ENCODE measurements at places on chromosomes 4 and X. TPM values are rescaled to one million over a fixed set of nuclear protein-coding genes. Genes with fewer than 3 reads are reported as not detected.

DNA sequence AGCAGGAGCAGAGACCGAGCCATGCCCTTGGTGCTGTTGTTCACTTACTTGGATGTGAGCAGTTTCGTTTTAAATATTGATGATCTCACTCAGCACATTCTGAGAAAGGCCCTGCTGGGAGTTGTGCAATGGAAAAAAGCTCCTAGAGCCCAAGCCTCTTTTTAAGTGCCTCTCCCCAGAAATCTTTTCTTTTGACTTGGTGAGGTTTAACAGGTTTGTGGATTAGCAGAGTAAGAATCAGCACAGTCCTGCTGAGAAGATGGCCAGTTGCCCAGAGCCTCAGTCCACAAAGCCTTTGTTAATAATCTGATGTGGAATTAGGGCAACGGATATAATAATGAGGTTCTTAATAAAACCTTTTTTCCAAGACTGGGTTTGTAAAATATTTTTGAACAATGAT, 157.5 kb upstream of the ATP6AP2 start:
- no peaks in the 10 kb centered on the region for H3K36me3 ChIP-seq
- H3K4me3 ChIP-seq = no peak overlapping the region
- H3K27ac ChIP-seq = no peak overlapping the region
- no peak for DNase-seq

DNA sequence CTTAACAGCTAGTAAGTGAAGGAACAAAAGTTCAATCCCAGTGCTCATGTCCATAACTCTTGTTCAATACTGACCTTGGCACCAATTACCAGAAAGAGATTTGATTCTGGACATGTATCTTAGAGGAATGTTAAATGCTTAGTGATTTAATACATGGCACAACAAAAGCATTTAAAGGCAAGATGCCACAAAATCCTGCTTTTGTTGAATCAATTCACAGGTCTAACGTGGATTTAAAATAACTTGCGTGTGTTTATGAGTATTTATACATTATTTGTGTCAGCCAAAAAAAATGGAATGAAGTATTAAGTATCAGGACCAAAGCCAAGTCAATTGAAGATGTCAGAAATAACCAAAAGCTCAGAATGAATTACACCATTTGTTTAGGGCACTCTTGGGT, 85.4 kb upstream of the GIMD1 start:
- no peaks in the 10 kb centered on the region for H3K4me1 ChIP-seq
- no peak overlapping the region for H3K4me3 ChIP-seq

KCTD8 gene
- total RNA-seq = not detected

GRCh38 chr4:141642063-141642462, 5.7 kb downstream of the IL15 start:
- H3K36me3 ChIP-seq = no peaks in the 10 kb centered on the region
- H3K27ac ChIP-seq = no peak overlapping the region
- H3K4me1 ChIP-seq = no peaks in the 10 kb centered on the region
- DNase-seq = no peak

- no peaks in the 10 kb centered on the region for H3K27me3 ChIP-seq
- H3K36me3 ChIP-seq = no peaks in the 10 kb centered on the region
- H3K4me1 ChIP-seq = no peaks in the 10 kb centered on the region
- H3K27ac ChIP-seq = no peak overlapping the region
- DNase-seq = no peak
Observed at GRCh38 chrX:9180623-9181022, 146.7 kb upstream of the FAM9B start.

DNA sequence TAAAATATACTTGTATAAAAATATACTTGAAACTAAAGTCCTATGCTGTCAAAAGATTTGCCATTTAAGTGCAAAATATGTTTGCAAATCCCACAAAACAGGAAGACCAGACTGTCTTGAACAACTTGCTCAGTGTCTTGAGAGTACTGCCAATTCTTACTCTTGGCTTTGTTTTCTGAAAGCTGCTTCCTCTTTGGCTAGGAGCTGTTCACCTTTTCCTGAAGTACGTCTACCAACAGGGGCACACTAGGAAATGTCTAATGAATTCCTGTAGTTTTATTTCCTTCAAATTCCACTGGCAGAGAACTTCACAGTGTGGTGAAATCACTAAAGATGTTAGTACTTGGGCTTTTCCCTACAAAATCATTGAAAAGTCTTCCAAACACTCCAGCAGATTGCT, 46.4 kb upstream of the ABCG2 start:
- no peak overlapping the region for H3K27ac ChIP-seq
- no peak for DNase-seq
- no peaks in the 10 kb centered on the region for H3K36me3 ChIP-seq
- H3K4me3 ChIP-seq = no peak overlapping the region

FRAS1 gene
- total RNA-seq = 1.5 TPM

GRCh38 chrX:47177079-47177478, 16.6 kb upstream of the UBA1 start:
- H3K4me1 ChIP-seq = no peaks in the 10 kb centered on the region
- no peaks in the 10 kb centered on the region for H3K27me3 ChIP-seq
- peak; percentile 12 for DNase-seq

DNA sequence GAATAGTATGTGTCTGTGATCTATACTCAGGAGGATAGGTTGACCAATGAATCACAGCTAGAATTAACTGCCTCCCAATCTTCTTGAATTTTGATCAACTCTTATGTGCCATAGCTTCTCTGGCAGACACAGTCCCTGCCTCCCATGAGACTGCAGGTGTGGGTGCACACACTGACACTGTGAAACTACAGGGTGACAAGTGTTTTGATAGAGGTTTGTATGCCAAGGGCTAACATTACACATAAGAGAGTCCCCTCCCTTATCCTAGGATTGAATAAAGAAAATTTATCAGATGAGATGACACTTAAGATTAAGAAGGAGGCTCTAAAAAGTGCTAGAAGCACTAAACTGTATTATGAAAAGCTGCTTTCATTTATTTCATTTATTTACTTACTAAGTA, 218.4 kb upstream of the BMP3 start:
- H3K27me3 ChIP-seq = no peaks in the 10 kb centered on the region
- H3K4me3 ChIP-seq = no peak overlapping the region
- H3K36me3 ChIP-seq = no peaks in the 10 kb centered on the region
- no peak for DNase-seq

DNA sequence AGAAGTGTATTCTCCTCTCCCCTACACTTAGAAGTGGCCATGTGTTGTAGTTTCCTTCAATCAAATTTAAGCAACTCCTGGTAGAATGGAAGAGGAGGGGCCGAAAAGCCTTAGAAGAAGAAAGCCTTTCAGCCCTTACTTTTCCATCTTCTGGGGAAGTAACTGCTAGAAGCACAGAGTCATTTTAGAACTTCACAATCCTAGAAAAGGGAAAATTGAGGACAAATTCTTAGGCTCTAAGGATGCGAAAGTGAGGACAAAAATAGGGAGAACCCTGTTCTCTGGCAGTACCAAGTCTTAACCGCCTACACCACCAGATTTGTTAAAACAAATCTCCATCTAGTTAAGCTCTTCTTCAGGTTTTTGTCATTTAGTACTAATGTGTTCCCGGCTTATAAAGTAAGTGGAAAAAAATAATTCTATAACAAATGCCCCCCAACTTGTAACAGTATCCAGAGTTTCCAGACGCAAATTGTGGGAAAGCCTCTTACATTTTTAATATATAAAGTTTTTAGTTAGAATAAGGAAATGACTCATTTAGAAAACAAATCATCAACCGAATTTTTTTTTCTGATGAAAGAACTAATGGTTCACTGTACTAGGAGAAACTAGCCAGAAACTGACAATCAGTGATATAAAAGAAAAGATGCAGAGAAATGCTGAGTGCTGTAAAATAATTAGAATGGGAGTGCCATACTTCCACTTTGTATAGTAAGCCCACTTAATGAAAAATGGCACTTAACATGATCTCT, 76.0 kb downstream of the ARAP2 start:
- no peaks in the 10 kb centered on the region for H3K4me1 ChIP-seq
- H3K36me3 ChIP-seq = peaks cover 7% of the 10 kb centered on the region
- no peak overlapping the region for H3K27ac ChIP-seq
- H3K27me3 ChIP-seq = no peaks in the 10 kb centered on the region

SOWAHD gene
- 0.19 TPM for total RNA-seq

GRCh38 chr4:41548305-41548880, 10.4 kb downstream of the LIMCH1 start:
- no peaks in the 10 kb centered on the region for H3K36me3 ChIP-seq
- no peak for DNase-seq
- no peak overlapping the region for H3K4me3 ChIP-seq
- H3K27ac ChIP-seq = no peak overlapping the region
- no peaks in the 10 kb centered on the region for H3K27me3 ChIP-seq
- no peaks in the 10 kb centered on the region for H3K4me1 ChIP-seq

SYP gene
- total RNA-seq = 0.32 TPM

GRCh38 chr4:55993994-55994663, 45.4 kb downstream of the CEP135 start:
- H3K4me3 ChIP-seq = no peak overlapping the region
- H3K27ac ChIP-seq = no peak overlapping the region
- no peak for DNase-seq
- no peaks in the 10 kb centered on the region for H3K27me3 ChIP-seq
- H3K4me1 ChIP-seq = no peaks in the 10 kb centered on the region

NIPAL1 gene
- 4.8 TPM for total RNA-seq

Measured in right lobe of liver (tissue), 6 donors.